ENCODE measurements at places on chromosomes 16 and 17.

DNA sequence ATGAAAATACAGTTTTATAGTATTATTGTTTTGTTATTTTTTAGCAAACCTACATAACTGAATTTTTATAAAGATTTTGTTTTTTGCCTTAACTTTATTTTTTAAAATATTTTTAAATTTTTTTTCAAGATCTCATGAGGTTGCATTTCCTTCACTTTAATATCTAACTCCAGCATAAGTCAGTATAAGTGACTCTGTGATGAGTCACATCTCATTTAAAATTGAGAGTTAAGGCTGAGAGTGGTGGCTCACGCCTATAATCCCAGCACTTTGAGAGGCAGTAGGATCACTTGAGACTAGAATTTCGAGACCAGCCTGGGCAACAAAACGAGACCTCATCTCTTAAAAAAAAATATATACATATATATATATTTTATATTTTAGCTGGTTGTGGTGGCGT, 44.0 kb downstream of the NLK start:
- DNase-seq: no peak

DNA sequence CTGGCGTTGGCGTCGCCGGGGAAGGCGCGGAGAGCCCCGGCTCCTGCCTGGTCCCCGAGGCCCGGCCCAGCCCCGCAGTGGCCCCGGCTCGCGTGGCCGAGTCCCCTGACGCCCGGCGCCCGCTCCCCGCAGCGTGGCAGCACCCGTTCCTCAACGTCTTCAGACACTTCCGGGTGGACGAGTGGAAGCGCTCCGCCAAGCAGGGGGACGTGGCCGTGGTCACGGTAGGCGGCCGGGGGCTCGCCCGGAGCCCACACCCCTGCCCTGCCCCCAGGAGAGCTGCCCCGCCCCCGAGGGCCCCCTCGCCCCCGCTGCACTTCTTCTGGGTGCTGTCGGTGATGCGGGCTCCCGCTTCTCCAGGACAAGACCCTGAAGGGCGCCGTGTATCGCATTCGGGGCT, 466 bp downstream of the WDR90 start:
- no peak for DNase-seq

DNA sequence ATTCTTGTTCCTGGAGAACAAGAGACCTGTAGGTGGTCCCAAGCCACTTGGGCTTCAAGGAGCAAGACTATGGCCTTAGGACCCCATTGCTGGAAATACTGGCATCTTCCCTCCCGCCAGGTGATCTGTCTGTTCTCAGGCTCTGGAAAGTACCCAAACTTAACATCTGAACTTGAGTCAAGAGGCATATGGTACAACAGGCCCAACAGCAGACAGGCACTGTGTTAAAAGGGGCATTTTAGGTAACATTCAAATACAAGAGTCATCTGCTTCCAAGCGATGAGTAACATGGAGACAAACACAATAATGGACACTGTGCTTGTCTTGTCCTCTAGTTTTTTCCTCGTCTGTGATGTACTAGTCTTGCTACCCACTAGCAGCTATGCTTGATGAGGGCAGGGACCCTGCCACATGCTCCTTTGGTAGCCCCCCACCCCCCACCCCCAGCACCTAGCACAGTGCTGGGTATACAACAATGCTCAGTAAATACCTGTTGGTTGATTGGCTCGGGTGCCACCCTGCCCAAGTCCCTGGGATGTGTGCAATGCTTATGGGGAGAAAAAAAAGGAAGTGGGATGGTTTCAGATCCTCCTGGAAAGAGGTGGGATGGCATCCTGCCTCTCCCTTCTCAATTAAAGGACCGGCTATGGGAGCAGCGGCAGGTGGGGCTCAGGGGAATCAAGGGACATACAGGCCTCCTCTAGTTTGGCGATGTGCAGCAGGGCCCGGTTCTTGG, 19.4 kb downstream of the CSF3 start:
- DNase-seq: no peak

GRCh38 chr17:3923466-3924190, 7.4 kb upstream of the P2RX1 start:
- DNase-seq: no peak

GRCh38 chr17:50117202-50118051, 12.5 kb downstream of the SAMD14 start:
- DNase-seq: peak; percentile 57

DNA sequence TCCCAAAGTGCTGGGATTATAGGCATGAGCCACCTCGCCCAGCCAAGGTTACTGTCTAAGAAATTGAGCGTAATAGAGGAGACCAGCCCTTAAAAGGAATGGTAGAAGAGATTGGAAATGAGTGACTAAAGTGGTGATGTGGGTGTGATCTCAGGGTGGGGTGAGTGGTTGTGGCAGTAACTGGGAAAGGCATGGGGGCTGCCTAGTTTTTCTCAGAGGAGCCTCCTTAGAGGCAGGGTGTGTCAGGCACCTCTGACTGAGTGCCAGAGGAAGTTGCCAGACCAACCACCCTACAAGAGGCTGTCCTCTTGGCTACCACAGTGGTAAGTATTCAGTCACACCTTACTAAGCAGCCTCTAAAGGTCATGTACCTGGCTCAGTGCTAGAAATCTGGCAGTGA, 8.9 kb downstream of the DUS2 start:
- DNase-seq: no peak

- DNase-seq: no peak
Measured at GRCh38 chr17:57284583-57284982, 28.3 kb downstream of the MSI2 start.

DNA sequence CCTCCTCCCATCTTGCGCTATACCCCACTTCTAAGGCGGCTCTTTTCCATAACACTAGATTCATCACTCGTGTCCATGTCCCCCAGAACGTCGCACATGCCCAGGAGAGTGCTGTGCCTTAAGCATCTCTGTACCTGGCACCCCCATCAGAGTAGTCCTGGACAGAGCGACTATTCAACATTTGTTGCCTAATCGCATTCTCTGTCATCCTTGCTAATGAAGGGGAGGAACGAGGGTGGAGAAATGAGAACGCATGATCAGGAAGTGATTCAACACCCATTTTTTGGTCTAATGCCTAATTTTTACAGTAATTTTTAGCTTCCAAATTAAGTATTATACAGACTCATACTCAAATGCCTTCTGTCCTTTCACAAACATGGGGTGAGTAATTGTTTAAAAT, 53.2 kb downstream of the SLC39A11 start:
- no peak for DNase-seq

- DNase-seq: no peak
Measured at GRCh38 chr17:63099425-63099824, 133.4 kb downstream of the TANC2 start.

DNA sequence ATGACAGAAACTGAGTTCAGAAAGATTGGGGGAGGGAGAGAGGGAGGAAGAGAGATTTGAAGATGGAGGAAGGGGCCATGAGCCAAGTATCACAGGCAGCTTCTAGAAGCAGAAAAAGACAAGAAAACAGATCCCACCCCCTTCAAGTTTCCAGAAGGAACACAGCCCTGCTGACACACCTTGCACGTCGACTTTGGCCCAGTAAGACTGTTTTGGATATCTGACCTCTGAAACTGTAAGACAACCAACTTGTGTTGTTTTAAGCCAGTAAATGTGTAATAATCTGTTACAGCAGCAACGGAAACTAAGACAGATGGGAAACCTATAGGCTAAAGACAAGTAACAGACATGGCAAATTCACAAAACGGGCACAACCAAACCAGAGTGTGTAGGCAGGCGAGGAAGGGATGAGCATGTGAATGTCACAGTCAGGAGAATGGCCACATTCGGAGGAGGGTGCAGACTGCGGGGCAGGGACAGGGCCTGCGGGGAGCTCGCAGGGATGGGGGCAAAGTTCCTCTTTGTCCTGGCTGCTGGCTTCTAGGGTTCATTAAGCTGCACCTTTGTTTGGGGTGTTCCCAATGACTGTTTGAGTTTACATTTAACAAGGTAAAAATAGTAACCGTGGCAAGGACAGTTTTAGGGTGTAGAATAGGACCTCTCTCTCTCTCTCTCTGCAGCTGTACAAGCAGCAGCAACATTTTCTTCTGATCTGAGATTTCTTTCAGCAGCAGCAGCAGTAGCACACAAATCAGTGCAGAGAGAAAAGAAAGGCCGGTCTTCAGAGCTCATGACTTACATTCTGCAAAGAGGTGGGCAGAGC, 18.3 kb upstream of the ATP2C2 start:
- DNase-seq: no peak

DNA sequence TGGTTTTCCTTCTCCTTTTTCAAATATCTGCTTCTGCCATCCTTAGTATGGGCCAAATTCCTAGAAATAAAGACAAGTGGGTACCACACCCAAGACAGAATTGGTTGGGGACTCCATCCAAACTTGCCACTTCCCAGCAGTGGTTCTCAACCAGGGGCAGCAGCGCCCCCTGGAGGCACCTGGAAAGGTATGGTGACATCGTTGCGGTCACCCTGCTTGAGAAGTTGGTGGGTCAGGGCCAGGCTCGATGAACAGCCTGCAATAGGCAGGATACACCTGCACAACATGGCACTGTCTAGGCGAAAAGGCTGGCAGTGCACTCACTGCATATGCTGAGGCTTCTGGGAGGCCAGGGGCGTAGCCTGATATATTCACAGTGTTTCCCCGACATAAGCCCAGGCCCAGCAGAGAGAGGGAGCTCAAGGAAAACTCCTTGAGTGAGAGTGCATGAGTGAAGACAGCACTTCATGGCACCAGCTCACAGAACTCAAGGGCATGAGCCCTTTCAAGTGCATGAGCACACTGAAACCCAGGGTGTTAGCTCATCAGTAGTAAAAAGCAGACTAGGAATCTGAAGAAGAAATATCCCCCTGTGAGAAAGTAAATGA, 57.7 kb downstream of the CMC2 start:
- DNase-seq: no peak

DNA sequence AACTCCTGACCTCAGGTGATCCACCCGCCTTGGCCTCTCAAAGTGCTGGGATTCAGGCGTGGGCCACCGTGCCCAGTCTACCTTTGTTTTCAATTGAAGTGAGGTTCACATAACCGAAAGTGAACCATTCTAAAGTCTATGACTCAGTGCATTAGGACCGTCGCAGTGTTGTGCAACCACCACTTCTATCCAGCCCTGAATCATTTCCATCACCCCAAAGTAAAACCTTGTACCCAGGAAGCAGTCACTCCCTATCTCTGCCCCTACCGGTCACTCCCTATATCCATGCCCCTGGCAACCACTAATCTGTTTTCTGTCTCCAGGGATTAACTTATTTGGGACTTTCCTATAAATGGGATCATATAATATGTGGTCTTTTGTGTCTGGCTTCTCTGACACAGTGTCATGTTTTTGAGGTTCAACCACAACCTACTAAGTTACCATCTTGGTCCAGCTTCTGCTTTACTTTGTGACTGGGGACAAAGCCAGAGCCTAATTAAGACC, 28.3 kb upstream of the CDC42EP4 start:
- DNase-seq: no peak

DNA sequence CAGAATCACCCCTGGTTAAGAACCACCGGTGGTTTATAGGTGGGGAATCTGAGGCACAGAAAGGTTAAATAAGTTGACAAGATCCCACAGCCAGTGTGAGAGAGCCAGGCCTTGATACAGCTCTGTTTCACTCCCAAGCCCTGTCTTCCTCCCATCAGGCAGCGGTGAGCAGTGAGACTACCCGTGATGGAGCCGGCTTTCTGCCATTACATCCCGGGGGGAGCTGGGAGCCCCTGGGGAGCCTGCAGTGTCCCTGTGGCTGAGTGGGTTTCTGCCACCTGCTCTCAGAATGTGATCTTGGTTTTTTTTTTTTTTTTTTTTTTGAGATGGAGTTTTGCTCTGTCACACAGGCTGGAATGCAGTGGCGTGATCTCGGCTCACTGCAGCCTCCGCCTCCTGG, 66.4 kb downstream of the ABCC1 start:
- DNase-seq: no peak

GRCh38 chr17:3738562-3739295, 15.0 kb downstream of the HASPIN start:
- DNase-seq: peak; percentile 15

DNA sequence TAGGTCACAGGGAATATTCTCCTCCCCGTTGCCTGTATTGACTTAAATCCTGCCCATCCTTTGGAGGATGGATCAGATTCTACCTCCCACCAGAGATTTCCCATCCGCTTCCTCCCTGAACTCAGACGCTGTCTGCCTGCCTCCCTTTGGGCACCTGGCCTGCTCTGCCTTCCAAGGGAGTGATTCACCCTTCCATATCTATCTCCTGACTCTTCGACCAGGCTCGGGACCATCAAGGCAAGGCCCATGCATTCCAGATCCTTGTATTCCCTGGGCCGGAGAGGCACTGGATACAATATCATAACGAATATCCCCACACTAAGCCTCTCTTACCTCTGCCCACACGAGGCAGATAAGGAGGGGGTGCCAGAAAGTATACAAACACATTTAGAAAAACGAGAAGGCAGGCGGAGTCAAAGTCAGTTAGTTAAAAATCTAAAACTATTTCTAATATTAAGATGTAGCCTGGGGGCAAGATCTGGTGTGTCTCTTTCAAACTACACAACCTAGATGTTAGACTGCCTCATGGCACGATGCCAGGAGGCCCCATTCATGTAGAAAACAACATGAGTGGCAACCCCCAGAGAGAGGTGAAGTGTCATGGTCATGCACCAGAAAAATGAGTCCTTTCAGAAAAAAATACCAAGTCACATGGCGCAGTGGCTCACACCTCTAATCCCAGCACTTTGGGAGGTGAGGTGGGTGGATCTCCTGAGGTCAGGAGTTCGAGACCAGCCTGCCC, 9.2 kb downstream of the PMP22 start:
- no peak for DNase-seq

DNA sequence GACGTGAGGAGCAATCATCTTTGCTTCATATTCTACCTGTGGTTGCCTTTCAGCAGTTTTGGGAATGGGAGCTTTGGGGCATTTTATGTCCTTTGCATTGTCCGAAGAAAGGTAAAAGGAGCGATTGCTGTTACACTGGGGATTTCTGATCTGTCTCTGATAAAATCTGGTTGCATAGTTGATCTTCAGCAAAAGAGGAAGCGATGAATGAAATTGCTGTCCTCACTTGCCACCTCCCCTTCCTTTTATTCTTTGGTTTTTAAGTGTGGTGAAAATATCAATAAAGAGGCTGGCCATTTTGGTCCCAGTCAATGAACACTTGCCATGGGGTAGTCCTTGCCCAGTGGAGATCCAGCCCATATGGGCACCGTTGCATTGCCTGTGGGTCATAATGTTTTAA, 236.8 kb downstream of the MSI2 start:
- no peak for DNase-seq

GRCh38 chr16:49350265-49351095, 23.1 kb upstream of the C16orf78 start:
- no peak for DNase-seq
